CMK (cell line): ENCODE measurements at places on chromosomes 7 and 10.

DNA sequence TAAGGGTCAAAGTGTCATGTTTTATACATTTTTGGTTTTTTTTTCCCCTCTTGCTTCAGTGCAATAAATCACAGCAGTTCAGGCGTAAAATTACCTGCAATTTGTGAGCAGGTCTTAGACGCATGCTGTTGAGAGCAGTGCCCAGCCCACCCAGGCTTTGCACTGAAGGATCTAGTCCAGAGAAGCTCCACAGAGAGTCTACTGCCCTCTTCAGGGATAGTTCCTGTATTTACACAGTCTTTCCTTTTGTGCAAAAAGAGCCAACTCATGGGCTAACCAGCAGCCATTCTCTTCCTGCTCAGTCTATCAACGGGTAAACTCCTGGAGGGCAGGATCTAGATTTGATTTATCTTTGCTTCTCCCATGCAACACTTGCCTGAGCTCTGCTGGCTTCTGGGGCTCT, 82.2 kb upstream of the NAMPT start:
- DNase-seq = no peak

DNA sequence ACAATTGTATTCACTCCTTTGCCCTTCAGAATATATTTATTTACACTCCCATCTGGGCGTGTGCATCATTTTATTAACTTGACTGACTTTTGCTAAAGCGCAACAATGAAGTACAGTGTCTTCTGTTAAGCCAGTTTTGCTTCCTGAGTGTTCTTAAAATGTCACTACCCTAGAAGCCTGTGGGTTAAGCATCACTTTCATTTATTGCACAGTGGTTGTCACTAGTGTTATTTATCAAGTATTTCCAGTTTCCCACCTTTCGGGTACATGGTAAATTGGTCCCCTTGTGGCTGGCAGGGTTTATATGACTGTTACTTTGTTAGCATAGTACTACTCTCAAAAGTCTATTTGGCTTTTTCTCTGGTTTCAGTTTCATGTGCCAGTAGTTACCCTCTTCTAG, 3.3 kb downstream of the HILPDA start:
- DNase-seq = no peak

DNA sequence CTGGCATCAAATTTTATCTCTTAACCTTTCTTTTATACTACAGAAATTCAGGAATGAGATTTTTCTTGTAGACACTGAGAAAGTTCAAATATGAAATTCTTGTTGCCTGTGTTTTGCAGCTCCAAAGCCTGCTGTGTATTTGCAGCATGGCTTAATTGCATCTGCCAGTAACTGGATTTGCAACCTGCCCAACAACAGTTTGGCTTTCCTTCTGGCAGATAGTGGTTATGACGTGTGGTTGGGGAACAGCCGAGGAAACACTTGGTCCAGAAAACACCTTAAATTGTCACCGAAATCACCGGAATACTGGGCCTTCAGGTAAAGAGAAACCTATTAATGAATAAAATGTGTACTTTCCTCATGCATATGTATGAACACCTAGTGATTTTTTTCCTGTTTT, 24.8 kb downstream of the LIPK start:
- DNase-seq = no peak

GRCh38 chr10:113292086-113292485, 260.8 kb upstream of the HABP2 start:
- no peak for DNase-seq

DNA sequence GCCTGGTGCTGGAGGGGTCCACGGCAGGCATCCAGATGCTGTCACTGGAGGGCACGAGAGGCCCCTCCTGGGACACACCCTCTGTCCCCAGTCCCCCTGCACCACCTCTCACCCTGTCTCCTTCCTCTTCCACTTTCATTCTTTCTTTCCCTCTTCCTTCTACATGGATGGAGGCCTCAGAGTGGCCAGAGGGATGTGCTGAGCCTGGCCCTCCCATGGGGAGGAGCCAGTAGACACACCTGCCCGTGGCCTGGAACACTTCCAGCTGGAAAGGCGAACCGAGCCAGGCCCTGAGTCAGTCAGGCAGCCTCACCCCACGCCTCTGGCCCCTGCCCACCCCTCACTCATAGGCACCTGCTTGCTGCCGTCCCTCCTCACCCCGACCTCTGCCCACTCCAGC, 55.9 kb upstream of the MXI1 start:
- no peak for DNase-seq

DNA sequence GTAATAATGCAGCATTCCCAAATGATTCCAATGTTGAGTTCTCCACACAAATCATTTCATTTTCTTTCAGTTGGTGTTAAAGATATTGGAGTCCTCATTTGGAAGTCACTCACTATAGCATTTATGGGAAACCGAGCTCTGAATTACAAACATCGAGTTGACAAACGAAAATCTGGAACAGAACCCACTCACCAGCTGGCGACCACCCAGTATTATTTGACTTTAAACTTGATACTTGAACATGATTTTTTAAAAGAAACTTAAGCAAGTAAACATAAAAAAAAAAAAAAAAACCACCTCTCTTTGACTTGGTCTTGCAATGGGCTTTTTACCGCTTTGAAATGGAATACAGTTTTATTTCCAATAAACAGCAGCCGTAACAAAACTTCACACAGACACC, 576.6 kb upstream of the C7orf33 start:
- DNase-seq = no peak

GRCh38 chr10:14573666-14574261, 200.9 kb downstream of the FAM107B start:
- no peak for DNase-seq

- DNase-seq = no peak
Observed at GRCh38 chr10:96856317-96856716, 24.2 kb downstream of the LCOR start.

GRCh38 chr10:89348975-89349374, 21.2 kb downstream of the IFIT3 start:
- no peak for DNase-seq
